ENCODE measurements at places on chromosomes 5 and 9. TPM values are rescaled to one million over a fixed set of nuclear protein-coding genes. Genes with fewer than 3 reads are reported as not detected.

DNA sequence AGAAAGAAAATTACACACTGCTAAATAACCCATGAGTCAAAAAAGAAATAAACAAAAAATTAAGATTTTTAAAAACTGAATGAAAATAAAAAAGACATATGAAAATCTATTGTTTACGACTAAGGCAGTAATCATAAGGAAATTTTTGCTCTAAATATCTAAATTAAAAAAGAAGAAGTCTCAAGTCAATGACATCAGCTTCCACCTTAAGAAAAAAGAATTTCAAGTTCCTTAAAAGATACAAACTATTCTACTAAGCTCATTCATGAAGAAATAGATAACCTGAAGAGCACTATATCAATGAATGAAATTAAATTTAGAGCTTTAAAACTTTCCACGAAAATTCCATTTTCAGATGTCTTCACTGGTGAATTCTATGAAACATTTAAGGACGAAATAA is 15.7 kb upstream of the STARD4 start:
- DNase-seq, result no peak

DNA sequence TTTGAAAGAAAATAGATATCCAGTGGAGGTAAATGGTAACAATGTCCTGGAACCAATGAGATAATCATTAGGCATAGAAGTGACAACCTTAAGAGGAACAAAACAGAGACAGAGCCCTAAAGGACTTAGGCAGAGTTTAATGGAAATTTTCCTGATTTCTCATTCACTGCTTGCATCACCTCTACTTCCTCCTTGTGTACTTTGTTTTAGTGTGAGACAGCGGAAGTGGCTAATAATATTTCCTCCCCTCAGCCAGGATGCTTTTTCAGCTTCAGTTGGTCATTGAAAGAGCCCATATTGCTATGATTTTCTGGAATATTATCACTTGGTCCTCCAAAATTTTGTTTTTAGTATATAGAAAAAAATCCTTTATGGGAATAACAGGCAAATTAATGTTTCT is 153.4 kb upstream of the MPDZ start:
- no peak for DNase-seq

DNA sequence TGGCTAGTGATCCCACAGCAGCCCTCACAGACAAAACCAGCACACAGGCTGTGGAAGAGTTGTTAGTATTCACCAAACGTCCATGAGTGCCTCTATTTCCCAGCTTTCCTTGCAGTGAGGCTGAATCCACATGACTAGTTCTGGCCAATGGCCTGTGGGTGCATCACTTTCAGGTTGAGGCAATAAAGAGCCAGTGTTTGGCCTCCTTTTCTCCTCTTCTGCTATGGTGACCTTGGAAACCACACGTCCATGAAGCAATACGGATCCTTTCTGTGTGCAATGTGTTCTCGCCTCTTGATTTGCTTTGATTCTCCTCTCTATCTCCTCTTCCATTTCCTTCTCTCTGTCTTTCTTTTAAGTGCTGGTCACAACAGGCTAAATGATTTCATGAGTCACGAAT is 23.4 kb upstream of the CLK4 start:
- DNase-seq, result no peak

GDNF gene
- total RNA-seq, result 0.86 TPM

GRCh38 chr5:14453481-14453880 is 128.1 kb upstream of the OTULINL start:
- DNase-seq, result no peak

ATOSB gene
- total RNA-seq, result 21.0 TPM

DNA sequence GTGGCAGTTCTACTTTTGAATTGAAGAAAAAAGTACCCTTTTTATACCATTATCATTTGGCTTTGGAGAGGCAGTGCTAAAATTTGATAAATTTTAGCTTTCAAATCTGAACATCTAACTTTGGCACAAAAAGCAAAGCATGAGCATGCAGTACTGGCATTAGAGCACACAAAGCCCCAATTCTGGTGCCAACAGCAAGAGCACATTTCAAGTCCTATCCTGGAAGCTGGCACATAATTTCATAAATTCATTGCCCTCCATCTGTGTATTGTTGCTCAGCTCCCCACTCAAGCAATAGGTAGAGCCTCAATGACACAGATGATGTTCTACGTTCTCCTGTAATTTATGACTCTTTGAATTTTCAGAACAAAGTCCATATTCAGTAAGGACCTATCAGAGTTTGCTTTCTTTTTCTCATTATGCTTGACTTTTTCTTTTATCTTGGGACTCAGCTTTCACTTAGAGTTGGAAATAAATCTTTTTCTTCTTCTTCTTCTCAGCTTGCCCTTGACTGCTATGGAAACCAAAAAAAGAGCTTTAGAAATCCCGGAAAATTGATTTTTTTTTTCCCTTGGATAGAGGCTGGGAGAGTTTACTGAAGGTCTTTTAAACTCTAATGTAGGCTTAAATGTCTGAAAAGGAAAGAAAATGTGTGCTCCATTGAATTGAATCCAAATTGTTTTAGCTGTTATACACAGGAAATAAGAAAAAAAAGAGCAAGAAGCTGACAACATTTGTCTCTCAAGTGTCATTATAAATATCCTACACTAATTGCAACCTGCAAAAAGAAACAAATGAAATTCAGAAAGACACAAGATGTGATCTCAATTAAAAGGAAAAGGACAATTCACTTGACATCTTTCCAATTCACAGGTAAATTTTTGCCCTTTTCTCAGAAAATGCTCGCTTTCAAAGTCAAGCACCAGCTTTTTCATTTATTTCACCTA is 380.8 kb upstream of the CDH18 start:
- no peak for DNase-seq

GRCh38 chr5:11906497-11906896 is 2.3 kb upstream of the CTNND2 start:
- no peak for DNase-seq

- DNase-seq, result no peak
Observed at GRCh38 chr5:78727786-78728761, 79.5 kb upstream of the LHFPL2 start.

- no peak for DNase-seq
Observed at GRCh38 chr9:125990793-125991220, 243.6 kb downstream of the PBX3 start.
